ENCODE measurements at places on chromosomes 2 and 18. TPM values are rescaled to one million over a fixed set of nuclear protein-coding genes. Genes with fewer than 3 reads are reported as not detected.

The OSGEPL1 gene
- 5.2 TPM for total RNA-seq

The MTIF2 gene
- total RNA-seq: 17.8 TPM

The DSEL gene
- 14.3 TPM for total RNA-seq

The FAM98A gene
- total RNA-seq: 20.9 TPM

The CCDC141 gene
- total RNA-seq: 8.6 TPM

The AAK1 gene
- total RNA-seq: 21.6 TPM

The PMAIP1 gene
- not detected for total RNA-seq

The WIPF1 gene
- 43.4 TPM for total RNA-seq

The CD226 gene
- total RNA-seq: 1.2 TPM

- no peaks in the 10 kb centered on the region for H3K36me3 ChIP-seq
- no peak overlapping the region for H3K27ac ChIP-seq
- no peaks in the 10 kb centered on the region for H3K27me3 ChIP-seq
- H3K4me3 ChIP-seq: no peak overlapping the region
- H3K4me1 ChIP-seq: no peaks in the 10 kb centered on the region
Observed at GRCh38 chr18:36848609-36849008, 19.7 kb downstream of the KIAA1328 start.

- no peak overlapping the region for H3K4me3 ChIP-seq
- DNase-seq: no peak
- no peaks in the 10 kb centered on the region for H3K4me1 ChIP-seq
Observed at GRCh38 chr18:28071199-28071598, 105.7 kb downstream of the CDH2 start.

DNA sequence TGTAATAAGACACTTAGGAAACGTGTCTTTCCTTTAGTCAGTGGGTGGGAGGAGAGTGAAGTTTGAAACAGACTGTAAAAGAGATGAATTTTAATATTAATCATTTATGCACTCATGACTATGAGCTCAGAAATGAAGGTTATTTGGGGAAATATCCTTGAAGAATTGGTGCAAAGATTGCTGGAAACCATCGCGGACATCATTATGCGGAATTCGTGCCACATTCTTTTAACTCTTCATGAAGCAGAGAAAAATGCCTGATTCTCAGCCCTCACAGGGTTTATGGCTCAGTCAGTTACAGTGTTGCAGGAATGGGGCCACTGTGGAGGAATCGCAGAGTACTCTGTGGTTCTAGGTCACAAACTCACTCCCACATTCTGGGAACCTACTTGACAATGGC lies 109.7 kb downstream of the RGPD3 start:
- H3K27ac ChIP-seq: no peak overlapping the region
- H3K4me1 ChIP-seq: no peaks in the 10 kb centered on the region
- no peak overlapping the region for H3K4me3 ChIP-seq
- no peaks in the 10 kb centered on the region for H3K36me3 ChIP-seq

DNA sequence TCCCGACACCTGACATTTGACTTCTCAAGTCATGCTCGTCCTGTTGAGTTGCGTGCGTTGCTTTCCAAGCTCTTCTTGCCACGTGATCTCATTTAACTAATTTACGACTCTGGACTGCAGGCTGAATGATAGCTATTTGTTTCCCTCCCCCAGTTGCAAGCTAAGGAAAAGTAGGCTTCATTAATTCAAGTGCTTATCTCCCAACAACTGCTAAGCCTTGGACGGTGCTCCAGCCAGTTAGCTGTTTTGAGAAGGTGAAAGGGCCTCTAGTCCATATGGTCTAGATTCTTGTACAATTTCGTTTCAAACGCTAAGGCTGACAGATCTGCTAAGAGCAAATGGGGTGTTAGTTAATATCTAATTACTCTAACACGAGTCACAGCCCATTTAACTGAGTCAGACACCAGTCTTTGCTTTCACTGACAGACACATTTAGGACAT lies 21.1 kb downstream of the GPR45 start:
- peaks cover 13% of the 10 kb centered on the region for H3K36me3 ChIP-seq
- no peaks in the 10 kb centered on the region for H3K27me3 ChIP-seq
- no peak overlapping the region for H3K27ac ChIP-seq
- DNase-seq: no peak
- H3K4me3 ChIP-seq: no peak overlapping the region

DNA sequence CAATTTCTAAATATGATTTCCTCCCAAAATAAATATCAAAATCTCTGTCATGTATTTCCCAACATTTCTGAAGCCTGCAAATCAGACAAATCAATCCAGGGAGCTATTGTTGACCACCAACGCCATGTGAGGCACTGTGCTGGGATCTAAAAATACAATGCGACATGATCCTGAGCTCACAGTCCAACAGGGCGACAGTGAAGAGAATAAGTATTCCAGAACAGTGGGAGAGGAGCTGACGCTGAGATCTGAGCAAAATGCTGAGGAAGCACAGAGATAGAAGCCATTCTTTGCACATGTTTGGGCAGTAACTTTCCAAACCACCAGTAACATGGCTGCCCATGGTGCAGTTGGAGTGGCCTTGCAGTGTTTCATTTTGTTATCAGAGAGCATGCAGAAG lies 412.5 kb downstream of the LRATD1 start:
- DNase-seq: no peak
- H3K4me1 ChIP-seq: peaks cover 28% of the 10 kb centered on the region
- no peak overlapping the region for H3K27ac ChIP-seq
- no peaks in the 10 kb centered on the region for H3K27me3 ChIP-seq
- no peaks in the 10 kb centered on the region for H3K36me3 ChIP-seq
- no peak overlapping the region for H3K4me3 ChIP-seq

DNA sequence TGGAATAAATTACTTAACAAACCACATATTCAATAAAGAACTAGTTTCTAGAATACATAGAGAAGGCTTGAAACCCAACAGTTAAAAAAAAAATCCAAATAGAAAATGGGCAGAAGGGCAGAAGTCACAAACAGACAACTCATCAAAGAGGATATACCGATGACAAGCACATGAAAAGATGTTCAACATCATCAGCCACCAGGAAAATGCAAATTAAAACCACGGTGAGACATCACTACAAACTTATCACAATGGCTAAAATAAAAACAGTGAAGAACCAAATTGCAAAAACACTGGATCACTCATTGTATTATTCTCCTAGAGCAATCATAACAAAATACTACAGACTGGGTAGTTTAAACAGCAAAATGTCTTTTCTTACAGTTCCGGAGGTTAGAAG lies 14.5 kb downstream of the SESTD1 start:
- peaks cover 29% of the 10 kb centered on the region for H3K4me1 ChIP-seq
- H3K36me3 ChIP-seq: no peaks in the 10 kb centered on the region
- no peaks in the 10 kb centered on the region for H3K27me3 ChIP-seq
- no peak for DNase-seq

DNA sequence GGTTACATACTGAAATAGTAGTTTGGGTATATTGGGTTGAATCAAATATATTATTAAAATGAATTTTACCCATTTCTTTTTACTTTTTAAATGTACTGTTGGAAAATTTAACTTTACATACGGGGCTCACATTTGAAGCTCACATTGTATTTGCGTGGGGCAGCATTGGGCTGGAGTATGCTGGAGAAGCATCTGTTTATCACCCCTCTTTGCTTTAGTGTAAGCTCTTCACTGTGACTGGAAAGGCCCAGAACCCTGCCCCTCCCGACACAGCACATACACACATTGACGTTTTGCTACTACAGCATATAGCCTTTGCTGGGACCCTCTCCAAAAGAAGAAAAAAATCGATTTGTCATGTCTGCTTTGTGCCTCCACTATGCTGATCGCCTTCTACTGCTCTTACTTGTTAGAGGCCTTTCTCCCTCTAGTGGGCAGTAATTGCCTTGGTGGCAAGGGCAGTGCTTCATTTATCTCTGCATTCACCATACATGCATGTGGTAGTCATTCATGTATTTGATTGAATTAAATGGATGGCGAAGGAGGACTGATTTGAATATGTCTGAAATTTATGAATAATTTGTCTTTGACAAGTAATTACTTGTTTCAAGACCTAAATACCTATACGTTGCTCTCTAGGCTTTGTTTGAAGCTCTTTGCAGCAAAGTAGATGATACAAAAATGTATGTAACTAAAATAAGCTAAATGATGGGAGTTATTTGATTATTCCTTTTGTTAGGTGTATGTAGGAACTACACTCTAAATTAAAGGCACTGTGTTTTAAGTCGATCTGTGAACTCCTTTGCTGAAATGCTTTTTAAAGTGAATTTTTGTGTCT lies 37.4 kb downstream of the VAPA start:
- no peaks in the 10 kb centered on the region for H3K4me1 ChIP-seq
- no peak overlapping the region for H3K4me3 ChIP-seq
- H3K36me3 ChIP-seq: peaks cover 28% of the 10 kb centered on the region
- no peaks in the 10 kb centered on the region for H3K27me3 ChIP-seq
- H3K27ac ChIP-seq: no peak overlapping the region

GRCh38 chr2:215363461-215364156 lies 51.8 kb downstream of the ATIC start:
- no peaks in the 10 kb centered on the region for H3K4me1 ChIP-seq
- no peaks in the 10 kb centered on the region for H3K27me3 ChIP-seq
- peaks cover 100% of the 10 kb centered on the region for H3K36me3 ChIP-seq
- H3K4me3 ChIP-seq: no peak overlapping the region

DNA sequence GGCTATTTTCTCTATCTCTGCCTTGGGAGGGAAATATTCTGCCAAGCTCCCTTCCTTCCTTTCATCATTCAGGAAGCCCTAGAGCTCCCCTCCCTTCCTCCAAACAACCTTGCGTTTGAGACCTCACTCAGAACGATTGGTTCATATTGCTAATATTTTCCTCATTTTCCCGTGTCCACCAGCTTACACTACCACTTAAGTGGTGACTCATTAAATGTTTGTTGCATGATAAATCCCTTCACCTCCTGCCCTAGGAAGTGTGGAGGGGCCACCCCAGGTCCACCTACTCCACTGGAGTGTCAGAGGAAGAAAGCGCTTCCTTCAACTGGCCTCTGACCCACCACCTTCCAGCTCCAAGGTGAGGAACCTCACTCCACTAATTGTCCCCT lies 2.3 kb upstream of the LPIN2 start:
- H3K4me3 ChIP-seq: no peak overlapping the region
- no peaks in the 10 kb centered on the region for H3K27me3 ChIP-seq
- DNase-seq: no peak
- no peaks in the 10 kb centered on the region for H3K36me3 ChIP-seq
- H3K4me1 ChIP-seq: peaks cover 34% of the 10 kb centered on the region

GRCh38 chr2:1979138-1979537 lies 234.8 kb upstream of the PXDN start:
- H3K27ac ChIP-seq: no peak overlapping the region
- no peaks in the 10 kb centered on the region for H3K4me1 ChIP-seq
- H3K36me3 ChIP-seq: no peaks in the 10 kb centered on the region
- DNase-seq: peak; percentile 27

GRCh38 chr2:128172191-128172590 lies 81.2 kb downstream of the UGGT1 start:
- H3K4me3 ChIP-seq: no peak overlapping the region
- no peaks in the 10 kb centered on the region for H3K27me3 ChIP-seq
- no peak for DNase-seq
- H3K27ac ChIP-seq: no peak overlapping the region

DNA sequence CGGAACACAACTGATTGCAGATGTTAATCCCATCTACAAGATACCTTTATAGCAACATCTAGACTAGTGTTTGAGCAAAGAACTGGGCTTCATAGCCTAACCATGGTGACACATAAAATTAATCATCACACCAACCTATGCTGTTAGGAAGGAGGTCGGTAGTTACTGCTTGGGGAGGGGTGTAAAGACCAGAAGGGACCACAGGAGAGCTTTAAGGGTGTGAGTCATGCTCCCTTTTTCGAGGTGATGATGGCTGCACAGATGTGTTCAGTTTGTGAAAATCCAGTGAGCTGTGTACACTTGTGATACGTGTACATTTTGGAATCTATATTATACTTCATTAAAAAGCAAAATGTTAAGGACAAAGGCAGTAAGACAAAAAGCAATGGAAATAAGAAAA lies 4.6 kb upstream of the SEH1L start:
- no peak for DNase-seq
- no peak overlapping the region for H3K4me3 ChIP-seq
- no peaks in the 10 kb centered on the region for H3K27me3 ChIP-seq
- no peak overlapping the region for H3K27ac ChIP-seq
- H3K4me1 ChIP-seq: peaks cover 8% of the 10 kb centered on the region

DNA sequence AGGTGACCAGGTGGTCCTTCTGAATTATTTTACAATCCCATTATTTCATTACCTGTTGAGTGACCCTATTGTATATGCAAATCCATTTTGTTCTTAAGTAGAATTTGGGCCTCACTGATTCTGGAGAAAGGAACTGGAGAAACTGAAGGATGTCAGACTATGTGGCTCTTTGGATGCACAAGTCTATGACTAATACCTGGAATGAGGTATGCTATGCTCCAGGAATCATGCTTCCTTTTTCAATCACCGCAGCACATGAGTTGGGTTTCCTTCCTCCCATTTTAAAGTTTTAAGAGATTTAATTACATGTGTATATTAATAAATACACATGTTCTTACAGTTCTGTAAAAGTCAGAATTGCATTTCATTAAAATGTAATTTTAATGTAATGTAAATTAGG lies 253.9 kb upstream of the VWC2L start:
- no peak overlapping the region for H3K4me3 ChIP-seq
- H3K36me3 ChIP-seq: no peaks in the 10 kb centered on the region
- no peaks in the 10 kb centered on the region for H3K4me1 ChIP-seq
- H3K27me3 ChIP-seq: no peaks in the 10 kb centered on the region
- no peak overlapping the region for H3K27ac ChIP-seq

- no peak for DNase-seq
- no peak overlapping the region for H3K4me3 ChIP-seq
- H3K27me3 ChIP-seq: no peaks in the 10 kb centered on the region
Observed at GRCh38 chr2:150977296-150977695, 284.4 kb downstream of the RBM43 start.

- no peak for DNase-seq
- no peaks in the 10 kb centered on the region for H3K27me3 ChIP-seq
- H3K4me1 ChIP-seq: no peaks in the 10 kb centered on the region
- no peak overlapping the region for H3K4me3 ChIP-seq
- H3K36me3 ChIP-seq: no peaks in the 10 kb centered on the region
Observed at GRCh38 chr2:137846993-137847392, 117.3 kb upstream of the HNMT start.

- no peak overlapping the region for H3K4me3 ChIP-seq
- no peaks in the 10 kb centered on the region for H3K4me1 ChIP-seq
- H3K36me3 ChIP-seq: no peaks in the 10 kb centered on the region
- no peak for DNase-seq
Observed at GRCh38 chr18:12686100-12686499, 16.4 kb downstream of the CEP76 start.

- no peak for DNase-seq
- no peaks in the 10 kb centered on the region for H3K36me3 ChIP-seq
- peaks cover 22% of the 10 kb centered on the region for H3K4me1 ChIP-seq
- peak overlapping the region; percentile 82 for H3K27ac ChIP-seq
- peak overlapping the region; percentile 26 for H3K4me3 ChIP-seq
Observed at GRCh38 chr2:38528008-38528442, 74.7 kb downstream of the HNRNPLL start.

DNA sequence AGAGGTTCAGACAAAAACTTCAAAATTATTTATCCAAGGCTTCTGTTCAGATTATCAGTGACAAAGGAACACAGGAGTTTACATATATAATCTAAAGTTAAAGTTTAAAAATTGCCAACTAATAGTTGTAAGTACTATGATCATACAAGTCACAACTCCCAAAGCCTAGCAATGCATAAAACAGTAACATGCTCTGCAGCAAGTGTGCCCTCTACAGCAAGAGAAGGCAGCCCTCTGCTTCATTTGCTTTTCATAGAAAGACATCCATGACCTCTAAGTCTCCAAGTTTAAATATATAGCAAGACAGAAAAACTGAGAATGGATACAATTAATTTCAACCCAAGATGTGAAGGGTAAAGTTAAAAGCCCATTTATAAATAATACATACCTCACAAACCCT lies 13.3 kb downstream of the RAB1A start:
- H3K36me3 ChIP-seq: no peaks in the 10 kb centered on the region
- no peak for DNase-seq
- H3K27ac ChIP-seq: no peak overlapping the region
- H3K4me1 ChIP-seq: peaks cover 55% of the 10 kb centered on the region
- no peak overlapping the region for H3K4me3 ChIP-seq
- no peaks in the 10 kb centered on the region for H3K27me3 ChIP-seq

Measured in sigmoid colon (tissue), 7 donors.